ENCODE measurements at places on chromosomes 7 and 10.

DNA sequence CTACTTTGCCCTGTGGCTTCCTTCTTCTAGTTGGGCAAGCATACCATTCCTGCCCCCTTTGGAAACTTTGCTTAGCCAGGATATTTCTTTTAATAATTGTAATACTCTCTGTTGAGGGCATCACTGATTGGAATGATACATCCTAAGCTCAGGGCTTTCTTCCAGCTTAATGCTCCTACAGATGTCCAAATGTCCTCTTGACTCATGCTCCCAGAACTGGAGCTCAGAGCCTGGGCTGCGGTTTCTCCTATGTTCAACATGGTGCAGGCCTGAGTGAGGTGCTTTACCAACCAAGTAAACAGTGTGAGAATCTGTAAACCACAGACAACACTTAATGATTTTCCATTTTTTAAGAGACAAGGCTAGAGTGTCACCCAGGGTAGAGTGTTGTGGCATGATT lies 108.6 kb downstream of the LRRC4 start:
- DNase-seq, result no peak

- DNase-seq, result no peak
Observed at GRCh38 chr10:13614530-13615332, 28.0 kb downstream of the PRPF18 start.

- no peak for DNase-seq
Observed at GRCh38 chr10:14705548-14706230, 69.0 kb downstream of the FAM107B start.

- DNase-seq, result no peak
Observed at GRCh38 chr10:17213646-17214349, 12.3 kb upstream of the TRDMT1 start.

GRCh38 chr10:49784681-49785080 lies 22.6 kb upstream of the OGDHL start:
- no peak for DNase-seq

DNA sequence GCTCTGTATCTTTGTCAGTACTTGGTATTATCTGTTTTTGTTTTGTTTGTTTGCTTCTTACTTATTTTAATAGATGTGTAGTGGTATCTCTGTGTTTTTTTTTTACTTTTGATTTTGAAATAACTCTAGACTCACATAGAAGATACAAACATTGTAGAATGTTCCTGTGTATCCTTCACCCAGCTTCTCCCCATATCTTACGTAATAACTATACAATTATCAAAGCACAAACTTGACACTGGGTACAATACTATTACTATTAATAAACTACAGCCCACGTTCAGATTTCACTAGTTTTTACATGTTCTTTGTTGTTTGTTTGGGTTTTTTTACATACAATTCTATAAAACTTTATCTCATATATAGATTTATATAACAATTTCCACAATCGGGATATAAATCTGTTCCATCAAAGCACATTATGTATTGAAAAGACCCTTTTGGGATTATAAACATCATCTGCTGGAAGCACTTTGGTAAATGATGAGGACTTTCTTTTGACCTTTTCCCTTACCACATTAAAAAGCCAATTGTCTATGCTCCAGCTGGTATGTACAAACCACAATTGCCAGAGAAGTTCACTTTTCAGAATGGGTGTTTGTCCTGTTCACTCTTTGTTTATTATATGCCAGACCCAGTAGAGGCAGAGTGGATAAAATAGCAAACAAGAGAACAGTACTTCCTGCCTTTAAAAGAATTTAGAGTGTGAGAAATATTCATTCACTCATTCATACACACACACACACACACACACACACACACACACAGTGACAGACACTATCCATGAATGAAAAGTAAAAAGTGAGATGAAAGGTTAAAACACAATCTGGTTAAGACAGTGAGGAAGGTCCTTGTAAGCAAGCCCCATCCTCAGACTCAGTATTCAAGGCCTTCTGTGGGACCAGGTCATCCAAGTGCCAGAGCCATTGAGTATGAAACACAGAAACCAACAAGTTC lies 113.0 kb downstream of the SGMS1 start:
- DNase-seq, result no peak

- DNase-seq, result no peak
Observed at GRCh38 chr7:19161671-19162070, 16.4 kb upstream of the FERD3L start.

DNA sequence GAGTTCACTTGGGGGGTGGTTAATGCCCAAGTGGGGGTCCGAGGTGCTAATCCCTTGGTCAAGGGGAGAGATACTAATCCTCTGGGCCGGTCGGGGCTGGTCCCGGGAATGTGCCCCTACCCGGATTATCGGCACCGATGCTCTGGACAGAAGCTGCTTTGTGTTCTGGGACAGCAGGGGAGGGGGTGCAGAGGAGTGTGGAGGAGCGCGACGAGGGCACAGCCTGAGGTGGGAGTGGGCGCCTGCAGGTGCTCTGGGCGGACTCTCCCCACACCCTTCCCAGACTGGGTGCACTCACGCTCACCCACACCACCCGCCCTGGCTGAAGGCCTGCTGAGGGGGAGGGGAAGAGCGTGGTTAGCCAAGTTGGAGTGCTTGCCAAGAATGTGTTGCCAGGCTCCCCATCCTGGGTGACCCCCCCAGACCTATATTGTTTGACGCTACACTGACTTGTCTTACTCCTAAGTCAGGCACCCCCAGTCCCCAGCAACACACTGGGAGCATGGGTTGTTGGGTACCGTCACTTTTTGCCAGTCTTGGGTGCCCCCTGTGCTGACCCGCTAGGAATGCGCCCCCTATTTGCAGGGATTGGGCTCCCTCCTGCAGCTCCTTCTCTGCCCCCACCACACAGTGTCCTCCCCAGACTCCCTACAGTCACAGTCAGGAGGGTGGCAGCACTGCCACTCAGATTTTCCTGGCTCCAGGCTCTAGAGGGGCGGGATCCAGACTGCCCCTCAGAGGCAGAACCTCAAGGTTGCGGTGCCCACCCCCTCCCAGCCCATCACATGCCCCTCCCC lies 1.2 kb downstream of the SLC4A2 start:
- DNase-seq, result no peak

DNA sequence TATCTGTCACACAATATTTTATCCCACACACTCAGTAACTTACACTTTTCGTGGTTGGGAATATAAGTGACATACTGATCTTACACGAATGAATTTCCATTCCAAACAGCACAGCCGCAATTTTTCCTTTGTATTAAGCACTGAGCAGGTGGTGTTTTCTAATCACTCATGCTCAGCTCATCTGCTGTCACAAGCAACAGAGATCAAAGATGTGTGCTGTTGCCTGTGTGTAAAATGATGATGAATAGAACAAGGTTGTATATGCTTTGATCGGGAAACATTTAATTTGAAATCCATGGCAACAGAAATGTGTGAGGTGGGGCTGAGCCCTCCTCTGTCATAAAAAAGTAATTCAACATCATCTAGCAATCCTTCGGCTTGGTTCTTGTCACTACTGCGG lies 927.7 kb upstream of the MBL2 start:
- DNase-seq, result no peak

DNA sequence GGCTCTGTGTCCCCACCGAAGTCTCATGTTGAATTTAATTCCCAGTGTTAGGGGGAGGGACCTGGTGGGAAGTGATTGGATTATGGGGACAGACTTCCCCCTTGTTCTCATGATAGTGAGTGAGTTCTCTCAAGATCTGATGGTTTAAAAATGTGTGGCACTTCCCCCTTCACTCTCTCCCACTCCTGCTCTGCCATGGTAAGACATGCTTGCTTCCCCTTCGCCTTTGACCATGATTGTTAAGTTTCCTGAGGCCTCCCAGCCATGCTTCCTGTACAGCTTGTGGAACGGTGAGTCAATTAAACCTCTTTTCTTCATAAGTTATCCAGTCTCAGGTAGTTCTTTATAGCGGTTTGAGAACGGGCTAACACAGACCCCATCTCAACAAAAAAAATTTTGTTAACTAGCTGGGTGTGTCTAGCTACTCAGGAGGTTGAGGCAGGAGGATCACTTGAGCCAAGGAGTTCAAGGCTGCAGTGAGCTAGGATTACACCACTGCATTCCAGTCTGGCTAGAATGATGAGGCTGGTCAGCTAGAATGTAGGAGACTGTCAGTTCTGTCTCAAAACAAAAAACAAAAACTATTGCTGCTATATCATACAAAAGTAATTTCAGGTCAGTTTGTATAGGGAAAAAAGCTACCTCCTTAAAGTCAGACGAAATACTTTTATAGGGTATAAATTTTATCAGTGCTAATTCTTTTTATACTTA lies 57.7 kb downstream of the ATAD1 start:
- no peak for DNase-seq

GRCh38 chr7:42753811-42754363 lies 158.0 kb downstream of the C7orf25 start:
- DNase-seq, result no peak

- no peak for DNase-seq
Observed at GRCh38 chr10:127945948-127946711, 39.2 kb downstream of the PTPRE start.

DNA sequence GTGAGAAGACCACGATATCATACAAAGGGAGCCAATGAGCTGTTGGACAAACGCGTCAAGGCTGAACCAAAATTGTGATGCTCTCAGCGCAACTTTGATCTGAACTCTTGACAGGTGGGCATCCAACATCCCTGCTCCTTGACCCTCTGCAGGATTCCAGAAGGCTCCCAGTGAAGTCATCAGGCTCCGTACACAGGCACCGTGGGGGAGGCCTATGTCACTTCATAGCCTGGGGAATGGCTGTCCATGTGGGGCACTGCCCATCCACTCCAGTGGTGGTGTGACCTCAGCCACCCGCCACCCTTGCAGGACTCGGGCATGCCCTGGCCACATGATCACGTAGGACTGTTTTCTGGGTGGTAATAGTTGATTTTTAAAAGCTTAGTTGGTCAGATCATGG lies 233.8 kb upstream of the GRB10 start:
- DNase-seq, result no peak

- no peak for DNase-seq
Observed at GRCh38 chr7:141369422-141369821, 181.8 kb upstream of the AGK start.

DNA sequence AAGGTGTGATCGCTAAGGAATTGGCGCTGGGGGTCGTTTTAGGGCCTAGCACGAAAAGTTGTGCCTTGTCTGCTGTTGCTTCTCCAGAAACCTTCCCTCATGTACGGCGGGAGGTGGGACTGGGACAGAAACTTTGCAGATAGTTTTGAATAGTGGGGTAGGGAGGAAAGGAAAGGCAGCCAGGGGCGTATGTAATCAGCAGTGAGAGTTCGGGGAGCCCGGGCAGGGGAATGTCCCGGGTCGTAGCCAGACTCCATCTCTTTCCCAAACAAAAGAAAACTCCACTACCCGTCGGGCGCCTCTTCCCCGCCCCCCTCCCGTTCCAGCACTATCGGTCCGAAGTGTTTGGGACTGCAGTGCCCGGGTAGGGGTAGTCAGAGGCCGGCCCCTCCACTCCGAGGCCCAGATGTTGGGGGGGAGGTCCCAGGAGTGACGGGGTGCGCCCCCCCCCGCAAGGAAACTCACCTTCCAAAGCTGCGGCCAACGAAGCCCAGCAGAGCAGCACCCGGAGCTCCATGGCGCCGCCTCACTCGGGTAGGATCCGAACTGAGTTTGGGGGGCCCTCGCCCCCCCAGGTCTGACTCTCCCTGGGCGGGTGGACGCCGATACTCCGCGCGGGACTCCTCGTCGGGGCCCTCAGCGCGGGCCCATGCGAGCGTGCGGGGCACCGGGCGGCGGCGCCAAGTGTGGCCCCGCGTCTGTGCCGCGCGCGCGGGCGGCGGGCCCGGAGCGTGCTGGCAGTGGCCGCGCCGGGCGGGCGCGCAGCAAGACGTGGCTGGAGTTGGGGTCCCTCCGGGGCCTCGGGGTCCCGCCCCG lies 601 bp downstream of the EPHB4 start:
- DNase-seq, result no peak

- no peak for DNase-seq
Observed at GRCh38 chr10:100446130-100446761, 16.6 kb upstream of the WNT8B start.

DNA sequence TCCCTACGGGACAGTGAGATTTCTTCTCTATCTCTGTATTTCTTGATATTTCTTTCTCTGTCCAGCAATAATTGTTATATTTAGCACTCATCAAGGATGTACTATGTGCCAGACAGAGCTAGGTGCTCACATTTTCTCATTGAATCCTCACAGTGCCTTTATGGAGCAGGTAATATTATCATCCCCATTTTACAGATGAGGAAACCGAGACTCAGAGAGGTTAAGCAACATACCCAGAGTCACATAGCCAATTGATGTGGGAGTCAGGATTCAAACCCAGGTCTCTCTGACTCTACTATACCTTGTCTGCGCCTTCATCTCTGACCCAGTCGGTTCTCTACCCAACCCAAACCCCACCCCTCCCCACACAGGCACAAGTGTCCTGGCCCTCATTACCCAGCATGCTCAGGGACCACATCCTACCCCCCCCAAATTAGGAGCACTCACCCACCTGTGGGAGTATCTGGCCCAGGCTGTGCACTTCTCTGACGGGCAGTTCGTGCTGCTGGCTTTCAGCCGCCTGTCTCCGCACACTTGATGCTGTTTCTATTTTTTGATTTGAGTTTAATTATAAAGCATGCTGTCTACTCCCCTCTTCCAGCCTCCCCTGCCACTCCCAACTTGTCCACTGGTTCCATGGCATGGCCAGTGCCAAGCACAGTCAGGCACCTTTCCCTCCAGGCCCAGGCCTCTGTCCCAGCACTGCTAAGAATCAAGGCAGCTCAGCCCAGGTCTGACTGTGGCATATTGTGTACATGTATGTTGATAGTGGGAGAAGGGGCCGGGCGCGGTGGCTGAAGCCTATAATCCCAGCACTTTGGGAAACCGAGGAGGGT lies 9.8 kb upstream of the SAMD8 start:
- DNase-seq, result no peak

- DNase-seq, result no peak
Observed at GRCh38 chr10:124586142-124586541, 124.5 kb downstream of the LHPP start.

GRCh38 chr10:85262992-85263391 lies 934.6 kb downstream of the CCSER2 start:
- no peak for DNase-seq

DNA sequence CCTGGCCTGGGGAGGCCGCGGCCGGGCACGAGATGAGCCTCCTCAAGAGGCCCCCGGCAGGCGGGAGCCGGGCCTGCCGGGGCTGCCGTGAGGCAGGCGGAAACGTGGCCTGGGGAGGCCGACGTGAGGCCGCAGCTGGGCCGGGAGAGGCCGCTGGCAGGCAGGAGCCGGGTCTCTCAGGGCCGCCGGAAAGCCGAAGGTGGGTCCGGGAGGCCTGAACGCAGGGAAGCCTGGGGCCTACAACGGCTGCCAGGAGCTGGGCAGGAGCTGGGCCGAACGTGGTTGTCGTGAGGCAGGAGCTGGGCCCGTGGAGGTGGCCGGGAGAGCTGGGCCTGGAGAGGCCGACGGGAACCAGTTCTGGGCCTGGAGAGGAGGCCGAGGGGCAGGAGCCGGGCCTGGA lies 171.9 kb downstream of the TPST1 start:
- DNase-seq, result no peak

- DNase-seq, result no peak
Observed at GRCh38 chr7:1744296-1745017, 74.4 kb downstream of the ELFN1 start.
